Lung microvascular endothelial cell (primary cell): ENCODE measurements at places on chromosomes 2 and 18. TPM values are rescaled to one million over a fixed set of nuclear protein-coding genes. Genes with fewer than 3 reads are reported as not detected.

DNA sequence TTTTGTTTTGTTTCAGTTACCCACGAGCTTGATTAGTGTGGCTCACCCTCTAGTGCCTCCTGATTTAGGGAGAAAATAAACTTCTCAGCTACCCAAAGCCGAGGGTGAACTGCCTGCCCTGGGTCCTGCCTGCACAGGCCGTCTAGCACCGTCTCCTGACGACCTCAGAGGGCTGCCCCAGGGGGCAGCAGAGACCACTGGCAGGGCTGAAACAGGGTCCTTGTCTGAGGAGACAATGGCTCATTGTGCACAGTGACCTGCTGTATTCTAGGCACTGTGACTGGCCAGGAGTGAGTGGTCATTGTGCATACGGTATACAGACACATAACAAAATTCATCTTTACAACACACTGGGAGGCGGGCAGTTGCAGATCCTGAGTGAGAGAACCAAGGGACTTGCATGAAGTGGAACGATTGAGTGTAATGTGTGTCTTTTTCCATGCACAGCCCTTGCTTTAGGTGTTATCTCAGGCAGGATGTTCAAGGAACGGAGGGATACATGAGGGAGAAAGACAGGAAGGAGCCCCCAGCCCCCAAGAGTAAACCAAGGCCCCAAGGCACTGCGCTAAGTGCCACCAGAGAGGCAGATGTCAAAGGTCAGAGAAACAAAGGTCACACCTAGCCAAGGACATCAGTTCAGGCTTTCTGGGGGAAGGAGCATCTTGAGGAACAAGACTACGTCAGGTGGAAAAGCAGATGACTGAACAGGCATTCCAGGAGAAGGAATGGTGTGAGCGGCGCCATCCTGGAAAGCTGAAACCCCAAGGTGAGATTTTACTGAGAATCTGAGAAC is 421.3 kb downstream of the LPIN1 start:
- DNase-seq: no peak

DNA sequence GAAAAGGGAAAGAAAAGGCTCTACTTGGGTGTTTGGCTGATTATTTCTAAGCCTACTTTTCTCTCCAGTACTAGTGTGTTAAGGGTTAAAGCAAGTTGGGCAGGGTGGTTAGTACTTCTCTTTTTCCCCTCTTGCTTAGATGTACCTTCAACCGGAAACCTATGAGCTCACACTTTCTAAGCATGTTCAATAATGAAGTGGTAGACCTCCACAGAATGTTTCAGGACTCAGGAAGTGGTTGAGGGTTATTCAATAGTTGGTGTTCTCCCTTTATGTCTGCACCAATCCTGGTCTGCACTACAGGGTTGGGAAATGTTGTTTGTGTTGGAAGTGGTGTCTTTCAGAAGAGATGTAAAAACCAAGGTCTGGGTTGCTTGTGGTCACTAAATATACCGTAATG is 137.1 kb downstream of the ZEB2 start:
- no peak for DNase-seq

DNA sequence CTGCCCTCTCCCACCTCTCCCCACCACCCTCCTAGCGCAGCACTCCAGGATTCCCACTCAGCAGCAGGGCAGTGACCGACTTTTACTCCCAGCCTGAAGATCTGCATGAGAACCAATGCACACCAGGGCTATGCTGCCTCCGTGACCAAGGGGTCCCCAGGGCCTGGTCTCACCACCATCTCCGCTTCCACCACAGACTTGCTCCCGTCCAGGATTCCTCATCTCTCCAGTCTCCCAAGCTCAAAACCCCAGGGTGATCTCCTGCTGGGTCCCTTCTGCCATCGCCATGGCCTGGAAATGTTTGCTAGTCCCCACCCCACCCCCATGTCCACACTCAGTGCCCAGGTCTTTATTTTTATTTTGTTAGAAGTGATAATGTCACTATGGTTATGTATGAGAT is 2.1 kb upstream of the CIDEA start:
- no peak for DNase-seq

GRCh38 chr2:127102521-127103242 is 4.3 kb downstream of the BIN1 start:
- DNase-seq: no peak

- peak; percentile 78 for DNase-seq
These were observed 28.4 kb downstream of the MCEE start for GRCh38 chr2:71101656-71102055.

GRCh38 chr2:12273111-12273510 is 443.6 kb upstream of the TRIB2 start:
- DNase-seq: no peak

GRCh38 chr2:10067330-10067729 is 12.9 kb downstream of the CYS1 start:
- DNase-seq: no peak

DNA sequence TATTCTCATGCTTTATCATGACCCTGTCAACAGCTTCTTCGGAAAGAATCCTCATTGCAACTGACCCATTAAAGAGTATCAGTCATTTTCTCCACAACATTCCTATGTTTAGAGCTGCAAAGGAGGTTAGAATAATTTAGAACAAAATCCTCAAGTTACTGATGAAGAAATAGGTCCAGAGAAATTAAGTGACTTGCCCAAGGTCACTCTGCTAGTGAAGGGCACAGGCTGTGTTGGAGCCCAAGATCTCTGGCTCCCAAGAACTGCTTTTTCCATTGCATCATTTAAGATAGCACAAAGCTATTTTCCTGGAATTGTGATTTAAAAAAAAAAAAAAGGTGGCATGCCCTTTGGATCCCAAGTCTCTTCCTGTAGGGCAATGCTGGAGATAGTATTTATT is 9.6 kb downstream of the IRS1 start:
- no peak for DNase-seq

DNA sequence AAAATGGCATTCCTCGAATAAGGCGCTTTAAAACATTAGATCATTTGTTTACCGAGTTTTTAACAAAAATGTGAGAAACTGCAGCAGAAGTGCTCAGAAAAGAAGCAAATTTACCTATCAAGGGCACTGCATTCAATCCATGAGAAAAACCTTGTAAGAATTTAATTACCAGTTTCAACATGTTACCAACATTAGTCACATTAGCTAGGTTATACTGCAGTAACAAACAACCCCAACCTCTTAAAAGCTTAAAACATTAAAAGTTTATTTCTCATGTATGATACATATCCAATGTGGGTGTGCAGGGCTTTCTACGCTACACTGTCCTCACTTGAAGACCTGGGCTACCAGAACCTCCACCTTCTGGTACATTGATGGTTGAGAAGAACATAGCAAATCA is 68.1 kb upstream of the CCBE1 start:
- no peak for DNase-seq

DNA sequence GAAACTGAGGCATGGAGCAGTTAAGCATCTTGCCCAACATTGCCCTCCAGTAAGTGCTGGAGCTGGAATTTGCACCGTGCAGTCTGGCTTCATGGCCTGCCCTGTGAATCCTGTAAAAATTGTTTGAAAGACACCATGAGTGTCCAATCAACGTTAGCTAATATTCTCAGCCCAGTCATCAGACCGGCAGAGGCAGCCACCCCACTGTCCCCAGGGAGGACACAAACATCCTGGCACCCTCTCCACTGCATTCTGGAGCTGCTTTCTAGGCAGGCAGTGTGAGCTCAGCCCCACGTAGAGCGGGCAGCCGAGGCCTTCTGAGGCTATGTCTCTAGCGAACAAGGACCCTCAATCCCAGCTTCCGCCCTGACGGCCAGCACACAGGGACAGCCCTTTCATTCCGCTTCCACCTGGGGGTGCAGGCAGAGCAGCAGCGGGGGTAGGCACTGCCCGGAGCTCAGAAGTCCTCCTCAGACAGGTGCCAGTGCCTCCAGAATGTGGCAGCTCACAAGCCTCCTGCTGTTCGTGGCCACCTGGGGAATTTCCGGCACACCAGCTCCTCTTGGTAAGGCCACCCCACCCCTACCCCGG is 1.3 kb downstream of the PROC start:
- no peak for DNase-seq

Gene GALNT3
- total RNA-seq: under 0.01 TPM in 2 replicates

Gene SLC40A1
- total RNA-seq: 100 and 283 TPM in 2 replicates

Gene CDK15
- total RNA-seq: not detected in 2 replicates

Gene MEIS1
- 8.1 and 8.9 TPM in 2 replicates for total RNA-seq

Gene RGPD4
- total RNA-seq: not detected in 2 replicates
